Endothelial cell (in vitro differentiated cells): ENCODE measurements at places on chromosomes 2 and 18. TPM values are rescaled to one million over a fixed set of nuclear protein-coding genes. Genes with fewer than 3 reads are reported as not detected.

- DNase-seq: no peak
These were observed 94.1 kb downstream of the BIN1 start for GRCh38 chr2:127012868-127013267.

Gene EN1
- total RNA-seq: 0.87 TPM

Gene SPIRE1
- 31.3 TPM for total RNA-seq

Gene MEP1B
- total RNA-seq: 0.15 TPM

Gene ASIC4
- total RNA-seq: 1.6 TPM

DNA sequence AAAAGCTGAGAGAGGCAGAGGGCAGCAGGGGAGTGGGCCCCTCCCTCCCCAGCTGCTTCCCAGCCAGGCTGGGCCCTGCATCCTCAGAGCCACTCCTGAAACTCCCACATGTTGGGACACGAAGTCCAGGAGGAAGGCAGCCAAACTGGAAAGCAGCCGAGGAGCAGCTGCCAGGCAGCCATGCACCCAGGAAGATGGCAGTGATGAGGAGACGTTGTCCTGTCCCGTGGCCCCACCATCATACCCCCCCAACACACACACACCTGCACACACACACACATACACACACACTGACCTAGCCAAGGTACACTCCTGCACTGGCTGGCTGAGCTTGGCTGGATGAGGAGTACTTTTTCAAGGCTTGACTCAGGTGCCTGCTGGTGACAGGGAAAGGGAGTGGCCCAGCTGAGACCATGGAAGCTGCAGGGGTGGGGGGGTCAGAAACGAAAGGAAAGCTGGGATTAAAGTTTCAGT is 106.0 kb downstream of the CYP26B1 start:
- DNase-seq: no peak

- DNase-seq: no peak
These were observed 42.3 kb downstream of the KCTD1 start for GRCh38 chr18:26506012-26506411.
